DMS79 (cell line): ENCODE measurements at places on chromosomes 3 and 15.

DNA sequence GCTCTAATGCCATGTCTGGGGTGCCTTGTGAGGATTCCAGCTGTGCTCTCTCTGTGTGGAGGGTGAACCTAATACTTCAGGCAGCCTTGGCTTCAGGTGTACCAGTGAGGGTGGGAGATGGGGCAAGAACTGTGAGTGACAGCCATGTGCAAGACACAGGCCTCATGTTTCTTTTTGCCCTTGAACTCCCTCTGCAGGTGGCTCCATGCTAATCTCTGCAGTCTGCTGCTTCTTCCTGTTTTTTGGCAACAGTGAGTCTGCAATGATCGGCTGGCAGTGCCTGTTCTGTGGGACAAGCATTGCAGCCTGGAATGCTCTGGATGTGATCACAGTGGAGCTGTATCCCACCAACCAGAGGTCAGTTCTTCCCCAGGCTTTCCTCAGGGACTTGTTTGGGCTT lies 189.3 kb downstream of the SV2B start:
- no peak for DNase-seq

- no peak for DNase-seq
Measured at GRCh38 chr15:99108993-99109392, 4.1 kb downstream of the SYNM start.

GRCh38 chr15:25931851-25932250 lies 68.7 kb upstream of the ATP10A start:
- no peak for DNase-seq

GRCh38 chr15:78320183-78320582 lies 20.0 kb upstream of the CRABP1 start:
- DNase-seq = no peak

- no peak for DNase-seq
Measured at GRCh38 chr3:102360183-102360860, 74.5 kb upstream of the ZPLD1 start.

- DNase-seq = no peak
Measured at GRCh38 chr3:123044981-123045763, 17.6 kb upstream of the SEMA5B start.

DNA sequence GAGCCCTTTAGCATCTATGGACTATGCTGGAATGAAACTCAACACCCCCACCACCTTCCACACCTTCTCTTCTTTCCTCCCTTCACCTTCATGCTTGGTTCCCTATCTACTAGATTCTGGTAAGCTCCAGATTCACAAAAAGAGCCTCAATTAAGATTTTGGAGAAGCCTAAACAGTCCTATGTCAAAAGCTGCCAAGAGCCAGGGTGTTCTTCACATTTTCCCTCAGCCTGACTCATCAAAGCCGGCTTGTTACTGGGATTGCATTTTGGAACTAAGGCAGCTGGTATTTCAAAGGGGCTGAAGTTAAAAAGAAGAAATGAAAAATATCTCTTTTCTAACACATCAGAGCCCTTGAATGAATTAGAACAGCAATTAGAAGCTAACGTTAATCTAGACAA lies 247.7 kb downstream of the MYRIP start:
- no peak for DNase-seq

- peak; percentile 13 for DNase-seq
Measured at GRCh38 chr3:183701744-183702143, 4.1 kb downstream of the YEATS2 start.

- no peak for DNase-seq
Measured at GRCh38 chr3:32334675-32335074, 57.0 kb upstream of the CMTM7 start.

- no peak for DNase-seq
Measured at GRCh38 chr3:95899494-95899893, 914.9 kb upstream of the EPHA6 start.

DNA sequence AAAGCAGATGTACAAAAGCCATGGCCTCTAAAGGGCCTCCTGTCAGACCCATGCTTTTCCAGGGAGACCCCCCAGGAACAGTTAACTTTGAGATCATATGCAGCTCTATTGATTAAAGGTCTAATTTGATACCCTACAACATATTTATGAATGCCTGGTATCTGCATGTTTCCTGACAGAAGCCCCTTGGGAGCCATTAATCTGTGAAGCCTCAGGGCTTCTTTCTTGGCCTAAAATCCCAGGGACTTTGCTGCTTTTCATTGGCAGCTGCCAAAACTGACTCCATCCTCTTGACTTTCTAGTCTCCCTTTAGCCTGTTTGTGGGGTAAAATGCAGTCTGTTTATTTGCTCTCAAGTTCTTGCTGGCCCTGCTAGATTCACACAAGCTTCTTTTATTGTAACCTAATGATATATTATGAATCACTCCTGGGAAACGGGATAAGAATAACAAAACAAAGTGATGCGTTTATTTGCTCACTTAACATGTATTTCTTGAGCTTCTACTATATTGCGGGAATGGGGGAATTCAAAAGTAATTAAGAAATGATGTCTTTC lies 257.0 kb downstream of the LSAMP start:
- DNase-seq = no peak

GRCh38 chr3:48425281-48425812 lies 4.5 kb downstream of the PLXNB1 start:
- DNase-seq = no peak

GRCh38 chr3:194301730-194302129 lies 49.4 kb downstream of the CPN2 start:
- DNase-seq = no peak

DNA sequence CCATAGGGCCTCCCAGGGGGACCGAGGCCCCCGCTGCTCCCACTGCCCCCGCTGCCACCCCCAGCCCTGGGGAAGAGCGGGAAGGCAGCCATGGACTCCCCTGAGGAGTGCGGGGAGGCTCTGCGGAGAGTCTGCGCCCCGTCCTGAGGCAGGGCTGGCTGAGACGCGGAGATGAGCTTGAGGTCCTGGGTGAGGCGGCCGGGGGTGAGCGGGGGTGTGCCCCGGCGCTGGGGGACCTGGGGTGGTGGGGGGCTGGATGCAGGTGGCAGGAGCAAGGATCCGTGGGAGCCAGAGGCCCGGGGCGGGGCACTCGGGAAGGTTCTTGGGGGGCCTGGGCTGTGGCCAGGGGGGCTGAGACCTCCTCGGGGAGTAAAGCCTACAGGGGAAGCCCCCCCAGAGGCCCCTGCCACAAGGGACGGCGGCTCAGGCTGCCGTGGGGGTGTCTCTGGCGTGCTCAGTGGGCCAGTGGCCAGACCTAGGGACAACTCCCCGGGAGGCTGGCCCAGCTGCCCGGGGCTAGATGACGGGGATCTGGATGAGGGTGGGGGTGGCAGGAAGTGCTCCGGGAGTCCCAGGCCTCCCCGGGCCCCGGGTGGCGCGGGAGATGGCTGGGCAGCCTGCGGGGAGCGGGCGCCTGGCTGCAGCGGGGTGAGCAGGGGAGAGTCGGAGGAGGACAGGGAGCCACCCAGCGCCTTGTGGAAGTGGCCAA lies 45.9 kb downstream of the HCN4 start:
- DNase-seq = no peak

DNA sequence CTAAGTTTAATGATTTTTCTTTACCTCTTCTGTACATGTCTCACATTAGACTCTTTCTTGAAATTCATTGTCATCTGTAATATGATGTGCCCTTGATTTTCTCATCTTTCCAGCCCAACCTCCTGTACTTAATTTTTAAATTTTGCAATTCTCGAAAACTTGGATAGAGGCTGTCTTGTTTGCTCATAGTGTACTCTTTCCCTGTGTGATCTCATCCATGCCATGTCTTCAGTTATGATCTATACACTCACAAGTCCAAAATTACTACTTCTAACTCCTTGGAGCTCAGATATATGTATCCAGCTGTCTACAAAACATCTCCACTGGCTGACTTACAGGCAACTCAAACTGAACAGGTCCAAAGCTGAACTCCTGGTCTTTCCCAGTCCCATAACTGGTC lies 42.2 kb downstream of the CD200 start:
- DNase-seq = no peak

DNA sequence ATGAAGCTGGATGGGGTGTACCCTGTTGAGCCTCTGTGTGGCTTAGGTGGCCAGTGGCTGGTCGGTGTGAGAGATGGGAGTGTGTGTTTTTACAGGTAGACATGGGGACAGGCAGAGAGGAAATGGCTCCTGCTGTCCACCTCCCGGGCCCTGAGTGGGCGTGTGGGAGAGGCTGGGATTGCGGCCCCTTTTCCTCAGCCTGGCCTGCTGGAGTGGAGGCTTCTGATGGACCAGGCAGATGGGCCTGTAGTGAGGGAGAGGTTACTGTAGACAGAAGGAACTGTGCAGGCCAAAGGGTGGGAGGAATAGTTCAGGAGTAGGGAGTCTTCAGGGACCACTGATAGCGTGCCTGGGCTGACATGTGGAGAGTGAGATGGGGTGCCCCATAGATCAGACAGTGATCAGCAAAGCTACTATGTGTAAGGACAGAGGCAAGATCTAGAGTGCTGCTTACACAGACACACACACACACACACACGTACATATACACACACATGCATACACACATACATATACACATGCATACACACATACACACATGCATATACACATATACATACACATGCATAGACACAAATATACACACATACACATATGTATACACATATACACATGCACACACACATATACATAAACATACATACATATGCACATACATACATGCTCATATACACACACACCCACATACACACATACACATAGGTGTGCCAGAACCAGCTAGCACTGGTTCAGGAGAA lies 26.4 kb downstream of the ACAA1 start:
- no peak for DNase-seq

DNA sequence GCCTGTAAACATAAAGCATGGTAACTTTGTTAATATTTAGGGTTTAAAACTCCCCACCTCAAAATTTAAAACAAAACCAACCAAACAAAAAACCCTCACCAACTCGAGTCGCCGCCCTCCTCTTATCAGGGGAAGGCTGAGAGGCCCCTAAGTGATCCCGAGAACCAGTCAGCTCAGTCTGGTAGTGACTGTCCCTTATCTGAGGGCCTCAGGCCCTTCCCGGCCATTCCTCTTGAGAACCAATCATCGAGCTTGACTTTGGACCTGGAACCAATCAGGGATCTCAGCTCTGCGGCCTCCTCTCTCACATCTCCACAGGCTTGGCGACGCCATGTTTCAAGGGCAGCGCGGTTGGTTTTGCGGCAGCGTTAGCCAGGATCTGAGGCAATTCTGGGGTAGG lies at the start of gene TERB2:
TSS of gene TERB2 (plus strand) at position 300 of the 400 bp plus-strand sequence. CDS start at position 332, 32 bp downstream.
- no peak for DNase-seq

GRCh38 chr3:134367869-134368750 lies 6.1 kb downstream of the AMOTL2 start:
- DNase-seq = no peak

GRCh38 chr3:9951962-9952805 lies at the start of gene PRRT3:
PRRT3 (minus strand) TSS chr3:9952408; CDS start chr3:9950115, 2,293 bp downstream.
- DNase-seq = peak; percentile 0

GRCh38 chr3:105502333-105502732 lies 135.6 kb downstream of the ALCAM start:
- DNase-seq = no peak

GRCh38 chr3:49199239-49199899 lies 28.0 kb downstream of the KLHDC8B start:
- no peak for DNase-seq

DNA sequence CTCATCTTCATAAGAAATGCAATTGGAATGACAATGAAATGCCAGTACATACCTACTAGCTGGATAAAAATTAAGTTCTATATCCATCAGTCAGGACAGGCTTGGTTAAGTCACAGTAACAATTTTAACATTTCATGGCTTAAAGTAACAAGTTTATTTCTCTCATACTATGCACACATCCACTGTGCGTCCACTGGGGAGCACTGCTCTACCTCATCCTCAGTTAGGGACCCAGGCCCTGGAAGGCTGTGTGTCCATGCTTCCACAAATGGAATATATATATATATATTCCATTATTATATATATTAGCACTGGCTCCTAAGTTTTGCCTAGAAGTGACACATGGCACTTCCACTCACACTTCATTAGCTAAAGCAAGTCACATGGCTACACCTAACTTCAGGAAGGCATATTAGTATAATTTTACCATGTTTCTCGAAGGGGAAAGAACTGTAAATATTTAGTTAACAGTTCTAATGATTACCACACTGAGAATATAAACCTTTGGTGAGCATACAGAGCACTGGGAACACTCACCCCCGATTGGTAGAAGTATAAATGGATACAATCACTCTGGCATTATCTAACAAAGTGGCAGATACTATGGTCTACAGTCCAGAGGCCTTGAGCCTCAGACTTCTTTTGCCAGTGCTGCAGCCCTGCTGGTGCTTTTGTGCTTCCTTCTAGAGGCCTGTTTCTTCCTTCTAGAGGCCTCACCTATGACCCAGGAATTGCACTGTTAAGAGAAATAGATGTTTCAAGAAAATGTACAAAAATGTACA lies 28.6 kb downstream of the AP3S2 start:
- DNase-seq = no peak

- no peak for DNase-seq
Measured at GRCh38 chr3:45026957-45027356, 854 bp downstream of the CLEC3B start.

DNA sequence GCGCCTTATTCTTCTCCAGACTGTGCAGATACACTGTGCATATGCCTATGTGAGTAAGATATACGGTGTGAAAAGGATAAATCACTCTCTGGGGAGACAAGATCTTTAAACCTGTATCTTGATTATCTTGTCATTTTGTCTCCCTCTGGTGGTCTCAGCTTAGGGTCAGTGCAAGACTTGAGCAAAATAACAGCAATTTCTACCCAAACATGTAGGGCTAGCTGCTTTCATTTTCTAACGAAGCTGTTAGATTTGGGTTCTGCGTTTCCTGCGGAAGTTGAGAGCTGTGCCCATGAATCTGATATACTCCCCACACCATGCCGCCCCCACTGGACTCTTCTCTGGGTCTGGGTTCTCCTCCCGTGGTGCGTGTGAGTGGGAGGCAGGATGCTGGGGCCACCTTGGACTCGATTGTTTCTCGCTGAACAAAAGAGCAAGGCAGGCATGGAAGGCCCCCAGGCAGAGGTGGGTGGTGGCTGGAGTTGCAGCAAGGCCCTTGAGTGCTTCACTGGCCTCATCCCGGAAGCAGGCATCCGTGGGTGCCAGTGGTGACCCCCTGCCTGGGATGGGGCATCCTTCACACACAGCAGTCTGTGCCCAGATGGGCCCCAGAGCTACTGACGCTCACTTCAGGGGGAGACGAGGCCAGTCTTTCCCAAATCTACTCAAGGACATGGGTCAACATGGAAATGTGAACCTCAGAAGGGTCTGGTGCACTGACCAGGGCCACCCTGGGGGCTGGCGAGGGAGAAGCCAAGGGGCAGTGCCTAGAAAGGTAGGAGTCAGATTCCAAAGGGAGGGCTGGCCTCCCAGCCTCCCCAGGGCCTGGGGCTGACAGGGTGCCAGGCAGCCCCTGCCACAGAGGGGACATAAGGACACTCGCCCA lies 179.6 kb downstream of the NSMCE3 start:
- no peak for DNase-seq

- no peak for DNase-seq
Measured at GRCh38 chr3:59607656-59608055, 557.8 kb upstream of the CFAP20DC start.
